ENCODE measurements at places on chromosomes 1 and 21. TPM values are rescaled to one million over a fixed set of nuclear protein-coding genes. Genes with fewer than 3 reads are reported as not detected.
A peak's percentile ranks its signal among the peaks of the same experiment; 100 is the strongest.

GRCh38 chr1:7454052-7454815 lies 316.9 kb upstream of the VAMP3 start:
- no peaks in the 10 kb centered on the region for H3K27me3 ChIP-seq
- DNase-seq, result no peak
- H3K27ac ChIP-seq, result no peak overlapping the region
- no peaks in the 10 kb centered on the region for H3K36me3 ChIP-seq

DNA sequence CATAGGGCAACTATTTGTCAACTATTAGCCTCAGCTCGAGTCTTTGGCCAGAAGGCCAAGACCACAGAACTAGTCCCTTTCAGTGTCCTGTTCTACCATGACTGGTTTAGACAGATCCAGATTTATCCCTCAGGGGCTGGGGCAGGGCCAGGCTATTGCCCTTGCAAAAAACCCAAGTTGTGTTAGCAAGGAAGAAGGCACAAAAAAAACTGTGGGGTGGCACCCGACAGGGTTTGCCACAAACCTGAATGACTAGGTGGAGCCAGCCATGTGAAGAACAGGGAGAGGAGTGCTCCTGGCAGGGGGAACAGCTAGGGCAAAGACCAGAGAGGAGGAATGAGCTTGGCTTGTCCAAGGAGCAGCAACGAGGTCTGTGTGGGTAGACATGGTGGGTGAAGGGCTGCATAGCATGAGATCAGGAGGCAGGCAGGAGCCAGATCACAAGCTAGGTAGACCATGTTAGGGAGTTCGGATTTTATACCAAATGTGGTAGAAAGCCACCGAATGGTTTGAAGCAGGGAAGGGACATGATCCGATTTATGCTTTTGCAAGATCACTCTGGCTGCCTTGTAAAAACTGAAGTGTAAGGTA lies 4.3 kb downstream of the DCST1 start:
- no peak overlapping the region for H3K4me3 ChIP-seq
- peaks cover 28% of the 10 kb centered on the region for H3K27me3 ChIP-seq
- H3K27ac ChIP-seq, result peak overlapping the region; percentile 65
- H3K36me3 ChIP-seq, result no peaks in the 10 kb centered on the region
- no peaks in the 10 kb centered on the region for H3K4me1 ChIP-seq
- DNase-seq, result no peak

DNA sequence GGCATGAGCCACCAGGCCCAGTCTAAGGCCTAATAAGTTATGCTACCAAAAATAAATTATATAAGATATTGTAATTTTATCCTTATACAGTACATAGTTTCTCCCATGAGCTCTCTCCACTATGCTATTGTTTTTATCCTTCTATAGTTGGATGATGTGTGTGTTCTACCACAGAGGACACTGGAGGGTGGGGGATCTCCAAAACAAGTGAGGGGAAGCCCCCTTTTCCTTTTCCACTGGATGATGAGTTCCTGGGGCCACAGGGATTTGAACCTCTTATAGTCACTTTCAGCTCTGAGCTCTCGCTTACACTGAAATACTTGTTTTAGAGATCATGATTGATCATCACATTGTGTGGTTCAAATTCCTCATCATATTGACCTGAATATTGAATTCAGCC lies 77.6 kb upstream of the VAV3 start:
- peaks cover 4% of the 10 kb centered on the region for H3K36me3 ChIP-seq
- H3K27ac ChIP-seq, result peak overlapping the region; percentile 63
- H3K4me1 ChIP-seq, result peaks cover 39% of the 10 kb centered on the region
- DNase-seq, result no peak

Gene ZMYM1
- polyA plus RNA-seq, result 12.2 TPM

DNA sequence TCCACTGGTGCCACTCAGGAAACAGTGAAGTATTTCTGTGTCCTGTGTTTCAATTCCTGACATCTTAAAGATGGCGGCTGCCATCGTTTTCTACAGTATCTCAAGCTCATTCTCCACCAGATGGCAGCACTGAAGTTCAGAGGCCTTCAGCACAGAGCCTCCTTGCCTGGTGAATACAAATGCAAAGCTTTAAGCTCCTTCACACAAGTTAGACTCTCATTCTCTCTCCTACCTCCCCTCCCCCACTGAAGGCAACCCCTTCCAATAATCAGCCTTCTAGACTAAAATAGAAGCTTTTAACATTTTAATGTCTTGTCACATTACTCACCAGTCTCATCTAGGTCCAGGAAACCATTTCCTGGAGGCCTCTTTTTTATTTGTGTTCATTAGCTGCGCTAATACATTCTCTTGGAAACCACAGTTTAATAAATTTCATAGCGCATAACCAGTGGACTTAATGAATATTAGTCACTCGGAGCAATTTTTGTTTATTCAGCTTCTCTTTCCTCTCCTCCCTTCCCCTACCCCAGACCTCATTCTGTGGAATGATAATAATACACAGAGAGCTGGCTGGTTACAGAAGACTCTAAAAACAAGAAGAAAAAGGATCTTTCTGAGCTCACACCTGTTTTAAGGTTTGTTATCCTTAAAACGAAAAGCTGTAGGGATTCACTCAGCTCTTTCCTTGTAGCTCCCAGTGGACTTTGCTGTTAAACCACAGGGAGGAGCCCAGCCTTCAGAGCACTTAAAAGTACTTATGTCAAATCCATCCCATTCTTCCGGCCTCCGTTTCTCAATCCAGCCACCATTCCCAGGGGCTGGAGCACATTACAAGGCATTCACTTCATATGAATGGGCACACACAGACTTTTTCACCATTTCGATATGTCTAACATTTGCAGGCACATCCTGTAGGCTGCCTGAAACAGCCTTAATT lies 384.9 kb downstream of the HLX start:
- peak; percentile 20 for DNase-seq
- no peaks in the 10 kb centered on the region for H3K4me1 ChIP-seq
- H3K36me3 ChIP-seq, result peaks cover 5% of the 10 kb centered on the region
- no peak overlapping the region for H3K27ac ChIP-seq

Gene COP1
- 40.1 TPM for polyA plus RNA-seq

GRCh38 chr1:184806296-184806721 lies 51.7 kb upstream of the EDEM3 start:
- no peak for DNase-seq
- peaks cover 6% of the 10 kb centered on the region for H3K4me1 ChIP-seq
- H3K27ac ChIP-seq, result no peak overlapping the region
- H3K4me3 ChIP-seq, result no peak overlapping the region
- H3K27me3 ChIP-seq, result no peaks in the 10 kb centered on the region
- no peaks in the 10 kb centered on the region for H3K36me3 ChIP-seq

- H3K27ac ChIP-seq, result no peak overlapping the region
- H3K4me3 ChIP-seq, result no peak overlapping the region
- no peak for DNase-seq
These were observed 73.4 kb downstream of the HUNK start for GRCh38 chr21:31946231-31946630.

DNA sequence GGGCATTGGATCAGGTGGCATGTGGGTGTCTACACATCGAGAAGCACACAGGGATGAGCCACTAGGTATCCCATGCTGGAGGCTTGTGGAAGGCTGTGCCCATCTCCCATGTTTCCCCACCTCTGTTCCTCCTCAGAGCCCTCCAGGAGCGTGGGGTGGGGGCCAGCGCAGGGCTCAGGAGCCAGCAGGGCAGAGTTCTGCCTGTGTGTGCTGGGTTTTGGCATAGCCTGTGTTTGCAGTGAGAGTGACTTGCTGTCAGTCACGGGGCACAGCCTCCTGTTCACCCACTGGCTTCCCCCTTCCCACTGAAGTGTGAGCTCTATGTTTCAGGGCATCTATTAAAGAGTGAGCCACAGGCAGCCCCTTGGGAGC lies 10.4 kb downstream of the IBA57 start:
- H3K4me1 ChIP-seq, result peaks cover 19% of the 10 kb centered on the region
- no peaks in the 10 kb centered on the region for H3K27me3 ChIP-seq
- no peak overlapping the region for H3K4me3 ChIP-seq
- H3K27ac ChIP-seq, result no peak overlapping the region

Gene KIF26B
- not detected for polyA plus RNA-seq

Gene CENPF
- polyA plus RNA-seq, result 0.18 TPM

DNA sequence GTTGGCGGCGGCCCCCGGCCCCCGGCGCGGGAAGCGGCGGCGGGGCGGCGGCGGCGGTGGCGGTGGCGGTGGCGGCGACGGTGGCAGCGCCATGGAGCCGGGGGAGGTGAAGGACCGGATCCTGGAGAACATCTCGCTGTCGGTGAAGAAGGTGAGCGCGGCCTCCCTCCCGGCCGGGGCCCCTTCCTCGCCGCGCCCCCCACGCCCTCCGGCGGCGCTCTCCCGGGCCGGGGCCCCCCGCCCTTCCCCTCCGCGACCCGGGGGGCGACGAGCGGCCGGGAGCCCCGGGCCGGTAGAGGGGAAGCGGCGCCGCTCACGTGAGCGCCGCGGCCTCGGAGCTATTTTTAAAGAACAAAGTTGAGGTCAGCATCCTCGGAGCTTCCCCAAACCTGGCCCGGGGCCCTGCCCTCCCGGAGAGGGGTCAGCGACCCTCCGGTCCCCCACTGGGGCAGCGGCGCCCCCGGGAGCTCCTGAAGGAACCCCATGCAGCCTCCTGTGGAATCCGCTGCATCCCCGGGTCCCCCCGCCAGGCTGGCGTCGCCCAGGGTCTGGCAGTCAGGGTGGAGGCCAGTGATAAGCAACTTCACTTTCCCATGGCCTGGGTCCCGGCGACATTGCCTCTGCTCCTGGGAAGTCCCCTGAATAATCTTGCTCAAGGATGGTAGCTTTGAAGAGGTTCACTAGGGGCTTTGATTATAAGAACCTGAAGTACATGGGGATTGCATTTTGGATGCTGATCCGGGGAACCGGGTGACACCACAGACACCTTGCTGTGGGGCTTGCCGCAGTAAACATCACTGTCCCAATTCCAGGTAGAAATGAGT lies 560 bp downstream of the PLEKHM2 start:
- DNase-seq, result peak; percentile 49
- H3K4me3 ChIP-seq, result peak overlapping the region; percentile 87
- H3K36me3 ChIP-seq, result no peaks in the 10 kb centered on the region
- peak overlapping the region; percentile 95 for H3K27ac ChIP-seq
- H3K4me1 ChIP-seq, result peaks cover 69% of the 10 kb centered on the region

DNA sequence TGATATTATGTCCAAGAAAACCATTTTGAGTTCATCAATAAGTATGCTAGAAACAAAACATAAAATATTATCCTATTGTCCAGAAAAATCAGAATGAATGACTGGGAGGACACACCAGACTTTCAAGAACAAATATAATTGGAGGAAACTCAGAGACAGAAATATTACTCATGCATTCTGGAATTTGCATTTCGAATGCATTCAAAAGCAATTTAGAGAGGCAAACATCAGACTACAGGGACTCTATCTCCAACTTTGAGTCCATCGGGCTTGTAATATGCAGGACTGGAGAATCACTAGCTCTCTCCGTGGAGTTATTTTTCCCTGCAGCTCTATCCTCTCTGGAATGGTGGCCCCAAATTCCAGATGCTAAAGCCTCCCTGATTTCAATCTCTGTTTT lies 161.8 kb downstream of the CDC42BPA start:
- DNase-seq, result no peak
- H3K4me3 ChIP-seq, result no peak overlapping the region
- no peaks in the 10 kb centered on the region for H3K4me1 ChIP-seq

DNA sequence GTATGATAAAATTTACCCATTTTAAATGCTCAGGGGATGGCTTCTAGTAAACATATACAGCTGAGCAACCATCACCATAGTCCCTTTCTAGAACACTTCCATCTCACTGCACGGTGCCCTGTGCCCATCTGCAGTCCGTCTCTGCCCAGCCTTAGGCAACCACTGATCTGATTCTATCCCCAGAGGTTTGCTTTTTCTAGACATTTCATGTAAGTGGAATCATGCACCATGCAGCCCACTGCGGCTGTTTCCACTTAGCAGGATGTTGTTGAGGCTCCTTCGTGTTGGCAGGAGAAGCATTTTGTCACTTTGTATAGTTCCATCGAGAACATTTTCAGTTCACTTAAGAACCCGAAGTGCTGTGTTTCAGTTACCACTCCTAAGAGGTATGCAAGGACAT lies 27.8 kb upstream of the VAMP3 start:
- H3K36me3 ChIP-seq, result peaks cover 7% of the 10 kb centered on the region
- no peaks in the 10 kb centered on the region for H3K27me3 ChIP-seq
- no peaks in the 10 kb centered on the region for H3K4me1 ChIP-seq
- no peak overlapping the region for H3K4me3 ChIP-seq
- H3K27ac ChIP-seq, result no peak overlapping the region

All from naive B cell (primary cell).